ENCODE measurements at places on chromosomes 16 and 17.

DNA sequence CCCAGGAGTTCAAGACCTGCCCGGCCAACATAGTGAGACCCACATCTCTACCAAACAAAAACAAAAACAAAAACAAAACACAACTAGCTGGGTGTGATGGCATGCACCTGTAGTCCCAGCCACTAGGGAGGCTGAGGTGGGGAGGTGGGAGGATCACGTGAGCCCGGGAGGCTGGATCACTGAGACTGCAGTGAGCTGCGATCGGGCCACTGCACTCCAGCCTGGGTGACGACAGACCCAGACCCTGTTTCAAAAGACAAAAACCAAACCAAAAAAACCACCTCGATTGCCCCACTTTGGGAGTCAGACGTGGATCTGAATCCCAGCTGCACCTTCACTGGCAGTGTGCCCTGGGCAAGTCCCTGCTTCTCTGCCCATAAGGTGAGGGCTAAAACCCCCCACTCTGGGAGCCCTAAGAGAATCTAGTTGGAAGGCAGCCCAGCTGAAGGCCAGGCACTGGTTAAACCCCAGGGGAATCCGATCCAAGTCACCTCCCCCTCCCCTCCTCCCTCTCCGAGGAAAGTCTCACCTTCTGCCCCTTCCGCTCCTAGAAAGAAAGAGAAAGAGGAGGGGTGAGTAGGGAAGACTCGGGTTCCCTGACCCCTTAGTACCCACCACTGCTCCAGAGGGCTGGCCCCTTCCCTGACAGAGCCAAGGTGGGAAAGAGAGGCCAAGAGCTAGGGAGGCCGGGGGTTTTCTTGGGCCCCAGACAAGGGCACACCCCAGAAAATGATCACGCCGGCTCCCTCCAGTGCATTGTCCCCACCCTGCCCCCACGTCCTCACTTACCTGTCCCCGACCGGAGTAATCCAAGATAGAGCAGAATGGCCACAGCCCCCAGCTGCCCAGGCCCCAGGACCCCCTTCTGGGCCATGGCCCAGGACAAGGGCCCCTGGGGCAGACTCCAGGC is 647 bp downstream of the PRSS8 start:
- no peak for DNase-seq

DNA sequence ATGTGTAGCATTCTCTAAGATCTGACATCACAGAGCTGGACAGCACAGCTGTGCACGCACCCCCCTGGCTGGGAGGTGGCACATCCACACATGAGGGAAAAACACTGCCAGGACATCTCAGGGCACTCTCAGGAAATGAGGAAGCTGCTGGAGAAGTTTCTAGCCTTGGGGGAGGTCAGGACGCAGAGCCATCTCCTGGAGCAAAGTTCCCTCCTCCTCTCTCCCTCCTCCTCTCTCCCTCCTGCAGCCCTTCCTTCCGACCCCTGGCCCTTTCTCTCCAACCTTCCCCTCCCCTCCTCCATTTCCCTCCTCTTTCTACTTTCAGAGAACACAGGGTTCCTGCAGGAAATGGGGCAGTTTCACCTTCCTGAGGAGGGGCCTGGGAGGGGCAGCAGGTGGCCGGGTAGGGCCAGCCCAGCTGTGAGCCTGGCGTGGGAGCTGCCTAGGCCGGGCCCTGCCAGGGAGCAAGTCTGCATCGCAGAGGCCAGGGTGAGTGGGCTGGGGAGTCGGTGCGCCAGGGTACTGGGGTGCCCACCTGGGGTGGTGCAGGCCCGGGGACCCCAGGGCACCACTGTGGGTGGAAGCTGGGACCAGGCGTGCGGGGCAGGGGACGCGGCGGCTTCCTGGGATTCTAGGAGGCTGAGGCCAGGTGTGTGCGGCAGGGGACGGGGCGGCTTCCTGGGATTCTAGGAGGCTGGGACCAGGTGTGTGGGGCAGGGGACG is at the start of gene DPEP1:
TSS of gene DPEP1 (plus strand) at position 412 of the 723 bp plus-strand sequence. CDS start 16,769 bp downstream, outside the sequence.
- no peak for DNase-seq

- DNase-seq = peak; percentile 70
Observed at GRCh38 chr16:88784074-88784855, 755 bp downstream of the PIEZO1 start.

DNA sequence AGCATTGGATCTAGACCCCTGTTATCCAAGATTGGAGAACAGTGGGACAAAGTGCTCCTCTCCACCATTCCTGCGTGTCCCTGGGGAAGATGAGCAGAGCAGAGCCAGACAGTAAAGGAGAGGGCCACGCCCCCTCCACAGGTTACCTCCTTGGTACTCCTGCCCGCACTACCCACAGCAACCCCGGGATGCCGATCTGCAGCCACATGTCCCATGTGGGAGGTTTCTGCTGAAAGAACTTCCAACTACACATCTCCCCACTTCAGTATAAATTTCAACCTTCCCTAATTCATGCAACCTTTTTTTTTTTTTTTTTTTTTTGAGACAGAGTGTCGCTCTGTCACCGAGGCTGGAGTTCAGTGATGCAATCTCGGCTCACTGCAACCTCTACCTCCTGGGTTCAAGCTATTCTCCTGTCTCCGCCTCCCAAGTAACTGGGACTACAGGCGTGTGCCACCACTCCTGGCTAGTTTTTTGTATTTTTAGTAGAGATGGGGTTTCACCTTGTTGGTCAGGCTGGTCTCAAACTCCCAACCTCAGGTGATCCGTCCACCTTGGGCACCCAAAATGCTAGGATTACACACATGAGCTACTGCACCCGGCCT is 2.3 kb downstream of the RAB37 start:
- peak; percentile 50 for DNase-seq

DNA sequence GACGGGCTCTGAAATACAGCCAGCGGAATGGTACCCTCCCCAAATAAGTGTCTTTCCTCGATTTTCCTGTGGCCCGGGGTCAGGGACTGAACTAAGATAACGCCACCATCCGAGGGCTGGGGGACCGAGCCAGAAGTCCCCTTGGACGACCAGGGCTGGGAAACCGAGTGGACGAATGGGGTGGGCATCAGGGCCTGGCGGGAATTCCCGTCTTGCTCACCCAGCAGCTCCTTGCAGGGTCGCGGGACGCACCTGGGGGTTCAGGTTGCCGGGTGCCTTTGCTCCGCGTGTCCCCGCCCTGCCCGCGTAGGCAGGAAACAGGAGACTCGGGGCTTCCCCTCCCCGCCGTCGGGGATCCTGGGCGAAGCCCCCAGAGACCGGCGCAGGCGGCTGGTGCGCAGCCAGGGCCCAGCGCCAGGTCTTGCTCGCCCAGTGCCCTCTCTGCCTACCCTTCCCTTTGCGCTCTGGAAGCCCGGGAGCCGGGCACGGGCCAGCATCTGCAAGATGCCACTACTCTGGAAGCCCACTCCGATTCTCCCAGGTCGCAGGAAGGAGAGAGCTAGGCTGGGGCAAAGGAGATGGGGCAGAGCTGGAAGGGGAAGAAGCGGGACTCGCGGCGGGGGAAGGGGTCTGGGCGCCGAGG is 665 bp upstream of the GRIN2C start:
- peak; percentile 45 for DNase-seq

- no peak for DNase-seq
Observed at GRCh38 chr16:71373073-71373472, 14.6 kb downstream of the CALB2 start.

GRCh38 chr17:31533546-31534155 is 142.2 kb downstream of the RAB11FIP4 start:
- peak; percentile 66 for DNase-seq

DNA sequence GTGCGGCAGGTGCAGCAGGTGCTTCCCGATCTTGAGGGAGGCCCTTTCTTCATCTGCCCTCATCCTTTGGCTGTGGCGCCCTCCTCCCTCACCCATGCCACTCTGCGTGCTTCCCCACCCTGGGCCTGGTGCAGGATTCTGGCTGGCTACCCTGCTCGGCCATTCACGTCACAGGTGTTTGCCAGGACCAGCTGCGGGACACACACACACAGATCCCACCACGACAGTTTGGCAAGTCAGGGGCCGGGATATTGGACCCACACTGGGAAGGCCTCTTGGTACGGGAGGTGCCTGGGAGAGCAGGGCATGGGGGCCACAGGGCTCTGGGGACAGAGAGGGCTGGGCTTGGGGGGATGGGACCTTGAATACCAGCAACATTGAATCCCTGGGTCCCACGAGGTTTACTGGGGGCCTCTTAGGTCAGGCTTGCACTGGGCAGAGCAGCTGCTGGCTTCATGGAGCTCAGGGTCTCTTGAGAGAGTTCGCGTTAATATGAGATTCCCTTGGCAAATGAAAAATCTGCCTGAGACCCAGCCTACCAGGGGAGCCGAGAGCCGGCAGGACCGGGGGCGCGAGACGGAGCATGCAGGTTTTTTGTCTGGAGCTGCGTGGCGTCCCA is 15.1 kb downstream of the ADCY7 start:
- DNase-seq = no peak

Data from activated CD4-positive, alpha-beta T cell treated with anti-CD3 and anti-CD28 coated beads for 36 hours (primary cell).